ENCODE measurements at places on chromosomes 13 and 19.

GRCh38 chr13:21051675-21052074, 9.7 kb downstream of the LATS2 start:
- DNase-seq: no peak

DNA sequence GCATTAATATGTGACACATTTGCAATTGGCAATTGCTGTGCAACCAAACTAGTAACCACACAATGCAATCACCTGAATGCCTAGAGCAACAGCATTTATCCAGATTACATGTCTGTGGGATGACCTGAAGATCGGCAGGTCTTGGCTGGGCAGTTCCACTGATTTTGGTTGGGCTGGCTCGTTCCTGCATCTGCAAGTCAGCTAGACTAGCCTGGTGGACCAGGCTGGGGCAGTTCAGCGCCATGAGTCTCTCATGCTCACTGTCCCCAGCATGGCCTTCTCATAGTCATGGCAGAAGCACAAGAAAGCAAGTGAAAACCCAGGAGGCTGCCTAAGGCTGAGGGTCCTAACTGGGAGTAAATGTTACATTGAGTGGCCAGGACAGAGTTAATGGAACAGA, 229.1 kb upstream of the TSHZ3 start:
- no peak for DNase-seq

GRCh38 chr13:97339988-97340749, 93.8 kb upstream of the RAP2A start:
- no peak for DNase-seq

DNA sequence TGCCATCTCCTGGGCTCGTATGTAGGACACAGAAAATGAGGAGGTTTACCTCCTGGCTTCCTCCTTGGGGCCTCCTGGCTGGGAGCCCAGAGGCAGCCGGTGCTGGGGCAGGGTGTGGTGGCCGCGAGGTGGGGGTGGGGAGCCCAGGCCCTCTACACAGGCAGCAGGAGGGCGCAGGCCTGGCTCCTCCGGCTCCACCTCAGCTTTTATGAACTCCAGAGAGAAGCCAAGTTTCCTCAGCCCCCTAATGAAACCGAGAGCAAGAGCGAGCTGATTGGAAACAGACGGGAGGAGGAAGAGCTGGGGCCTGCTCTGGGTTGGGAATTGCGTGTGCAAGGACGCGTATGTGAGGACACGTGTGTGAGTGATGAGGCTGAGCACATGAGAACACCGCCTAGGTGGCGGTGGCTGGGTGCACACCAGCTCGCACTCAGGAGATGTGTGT, 23.1 kb downstream of the LYL1 start:
- DNase-seq: no peak

- DNase-seq: no peak
Observed at GRCh38 chr13:99828123-99828522, 143.4 kb downstream of the ZIC5 start.

DNA sequence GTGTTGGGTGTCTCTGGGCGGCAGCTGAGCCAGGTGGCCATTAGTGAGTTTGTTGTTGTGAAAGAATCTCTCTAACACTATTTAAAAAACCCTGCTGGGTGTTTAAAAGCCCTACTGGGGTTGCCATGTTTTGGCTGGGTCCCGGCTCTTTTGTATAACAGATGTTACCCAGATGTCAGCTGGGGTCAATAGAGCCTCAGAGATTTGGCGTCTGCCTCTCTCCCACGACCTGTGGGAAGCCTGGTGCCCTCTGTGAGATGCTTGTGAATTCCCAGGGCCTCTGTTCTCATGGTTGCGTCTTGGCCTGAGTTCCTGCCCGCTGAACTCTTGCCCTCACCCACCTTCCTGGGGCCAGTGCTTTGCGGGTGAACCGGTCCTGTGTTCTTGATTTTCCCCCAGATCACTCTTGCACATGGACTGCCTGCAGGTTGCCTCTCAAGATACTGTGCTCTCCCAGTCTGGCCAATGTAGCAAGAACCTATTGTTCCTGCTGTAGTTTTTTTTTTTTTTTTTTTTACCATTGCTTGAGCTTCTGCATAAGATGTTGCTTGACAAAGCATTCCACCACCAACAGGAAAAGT, 9.5 kb downstream of the NFILZ start:
- no peak for DNase-seq

DNA sequence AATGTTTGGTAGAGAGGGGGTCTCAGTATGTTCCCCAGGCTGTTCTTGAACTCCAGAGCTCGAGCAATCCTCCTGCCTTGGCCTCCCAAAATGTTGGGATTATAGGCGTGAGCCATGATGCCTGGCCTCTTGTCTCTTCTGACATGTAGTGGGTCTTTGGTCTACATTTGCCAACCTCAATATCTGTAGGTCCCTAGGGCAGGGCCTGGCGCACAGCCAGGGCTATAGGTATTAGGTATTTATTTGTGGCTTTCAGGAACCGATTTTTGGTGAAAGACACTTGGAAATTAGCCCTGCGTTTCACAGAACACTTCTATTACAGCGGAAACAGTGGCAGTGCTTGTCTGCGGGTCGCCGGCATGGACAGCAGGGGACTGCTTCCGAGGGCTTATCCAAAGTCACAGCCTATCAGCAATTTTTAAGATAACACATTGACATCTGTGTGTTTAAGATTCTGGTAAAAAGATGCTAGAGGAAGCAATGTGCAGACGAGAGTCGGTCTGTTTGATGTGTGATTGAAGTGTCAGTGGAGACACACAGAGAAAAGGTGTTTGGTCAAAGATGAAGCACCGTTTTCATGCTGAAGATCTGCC, 14.5 kb downstream of the ZNF536 start:
- DNase-seq: no peak

DNA sequence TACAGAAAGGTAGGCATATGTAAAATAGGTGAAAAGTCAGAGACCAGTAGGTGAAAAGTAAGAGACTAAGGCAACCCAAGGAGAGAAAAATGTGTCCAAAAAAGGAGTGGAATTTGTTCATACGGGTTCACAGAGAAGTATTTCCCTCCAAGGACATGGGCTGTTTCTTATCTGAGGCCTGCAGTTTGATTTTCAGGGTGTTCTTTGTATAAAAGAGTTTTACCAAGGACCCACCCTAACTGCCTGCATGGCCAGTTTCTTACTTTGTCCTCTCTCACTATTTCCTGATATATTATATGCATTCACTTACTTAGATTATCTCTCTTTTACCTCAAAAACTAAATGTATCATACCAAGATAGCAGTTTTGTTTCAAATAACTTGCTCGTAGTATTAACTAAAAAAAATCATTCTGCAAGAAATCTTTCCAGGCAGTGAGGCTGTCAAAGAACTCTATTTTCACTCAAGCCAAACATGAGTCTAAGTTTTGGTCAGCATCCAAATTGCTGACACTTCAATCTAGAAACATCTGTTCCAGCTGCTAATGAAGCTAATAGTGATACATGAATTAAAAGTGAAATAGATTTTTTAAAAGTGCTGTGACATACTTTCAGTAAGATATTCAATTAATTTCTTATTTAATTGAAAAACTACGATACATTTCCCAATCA, 141.4 kb upstream of the SGCG start:
- DNase-seq: no peak

DNA sequence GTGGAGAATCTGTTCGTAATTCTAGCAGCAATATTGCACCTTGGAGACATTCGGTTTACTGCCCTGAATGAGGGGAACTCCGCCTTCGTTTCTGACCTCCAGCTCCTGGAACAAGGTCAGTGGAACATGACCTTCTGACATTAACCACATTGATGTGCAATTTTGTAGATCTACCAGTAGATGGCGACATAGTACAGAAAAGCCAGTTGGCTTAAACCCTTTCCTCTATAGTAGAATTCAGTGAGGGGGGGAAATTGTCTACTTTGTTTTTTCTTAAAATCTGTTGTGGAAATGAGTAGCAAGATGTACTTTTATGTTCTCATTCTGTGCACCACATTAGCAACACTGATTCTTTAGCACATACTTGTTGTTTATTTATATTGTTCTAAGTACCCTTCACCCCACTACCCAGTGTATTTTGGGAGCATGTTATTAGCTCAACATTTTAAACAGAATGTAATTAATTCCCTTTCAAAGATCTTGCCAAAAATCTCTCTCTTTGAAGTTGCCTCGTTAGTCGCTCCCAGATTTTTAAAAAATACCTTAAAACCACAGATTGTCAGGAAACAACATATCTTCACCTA, 332.2 kb downstream of the MYO16 start:
- no peak for DNase-seq

DNA sequence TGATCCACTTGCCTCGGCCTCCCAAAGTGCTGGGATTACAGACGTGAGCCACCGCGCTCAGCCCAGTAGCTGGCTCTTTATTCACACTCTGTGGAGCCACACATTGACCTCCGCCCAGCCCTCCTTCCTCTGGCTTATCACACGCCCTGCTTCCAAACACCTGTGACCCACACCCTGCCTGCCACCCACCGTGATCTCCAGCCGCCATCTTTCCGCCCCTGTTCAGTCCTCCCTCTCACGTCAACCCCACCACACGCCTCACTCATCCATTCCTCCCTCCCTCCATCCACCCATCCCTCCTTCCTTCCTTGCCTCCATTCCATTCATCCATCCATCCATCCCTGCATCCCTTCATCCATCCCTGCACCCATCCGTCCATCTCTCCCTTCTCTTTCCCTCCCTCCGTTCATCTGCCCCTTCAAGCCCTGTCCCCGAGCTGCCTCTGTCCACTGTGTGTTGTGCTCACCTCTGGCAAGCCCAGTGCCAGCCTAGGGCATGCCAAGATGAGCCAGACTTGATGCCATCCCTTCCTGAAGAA, 17.6 kb downstream of the ZNF296 start:
- DNase-seq: no peak

DNA sequence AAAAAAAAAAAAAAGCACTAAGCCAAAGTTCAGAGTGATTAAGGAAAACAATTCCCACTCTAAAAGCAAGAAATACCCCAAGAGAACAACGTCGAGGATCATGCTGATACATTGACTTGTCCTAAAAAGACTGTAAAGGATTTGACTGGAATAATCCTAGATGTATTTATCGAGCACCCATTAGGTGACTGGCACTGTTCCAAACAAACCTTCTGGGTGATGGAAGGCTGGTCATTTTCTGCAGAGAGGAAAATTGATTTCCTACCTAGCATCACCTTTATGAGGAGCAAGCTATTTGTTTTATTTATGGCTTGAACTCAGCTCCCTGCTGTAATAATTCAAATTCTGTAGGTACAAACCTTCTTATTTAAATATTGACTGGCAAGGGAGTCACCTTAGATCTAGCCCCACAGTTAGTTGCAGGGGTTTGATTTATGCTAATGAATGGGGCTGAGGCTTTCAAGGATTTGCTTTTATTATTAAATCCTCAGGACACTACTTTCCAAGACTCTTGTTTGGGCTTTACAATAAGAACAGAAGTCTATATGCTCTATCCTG, 471.0 kb downstream of the OLFM4 start:
- DNase-seq: no peak

DNA sequence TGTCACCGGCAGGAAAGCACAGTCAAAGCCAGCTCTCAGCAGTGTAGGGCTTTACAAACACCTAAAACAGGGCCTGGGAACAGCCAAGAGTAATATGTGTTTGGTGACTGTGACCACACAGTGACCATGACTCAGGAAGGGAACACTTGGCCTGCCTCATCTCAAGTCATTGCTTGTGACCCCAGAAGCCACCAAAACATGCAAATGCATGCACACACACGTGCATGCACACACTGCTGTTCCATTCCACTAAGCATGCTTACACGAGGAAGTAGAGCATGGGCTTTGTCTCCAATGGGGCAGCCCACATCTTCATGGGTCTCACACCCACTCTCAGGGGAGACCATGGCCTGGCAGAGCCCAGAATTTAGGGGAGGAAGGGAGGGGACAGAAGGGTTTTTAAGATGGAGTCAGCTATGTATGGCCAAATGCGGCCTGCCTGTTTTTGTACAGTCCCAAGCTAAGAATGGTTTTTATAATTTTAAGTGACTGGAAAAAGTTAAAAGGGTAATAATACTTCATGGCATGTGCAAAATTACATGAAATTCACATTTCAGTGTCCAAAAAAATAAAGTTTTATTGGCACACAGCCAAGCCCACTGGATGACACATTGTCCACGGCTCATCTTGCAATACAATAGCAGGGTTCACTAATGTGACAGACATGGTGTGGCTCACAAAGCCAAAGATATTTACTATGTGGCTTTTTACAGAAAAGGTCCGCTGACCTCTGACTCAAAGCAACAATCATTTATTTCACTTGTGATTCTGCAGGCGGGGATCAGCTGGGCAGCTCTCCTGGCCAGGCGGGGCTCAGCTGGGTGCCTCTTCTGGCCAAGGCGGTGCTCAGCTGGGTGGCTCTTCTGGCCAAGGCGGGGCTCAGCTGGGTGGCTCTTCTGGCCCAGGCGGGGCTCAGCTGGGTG, 17.3 kb downstream of the ZFR2 start:
- no peak for DNase-seq

DNA sequence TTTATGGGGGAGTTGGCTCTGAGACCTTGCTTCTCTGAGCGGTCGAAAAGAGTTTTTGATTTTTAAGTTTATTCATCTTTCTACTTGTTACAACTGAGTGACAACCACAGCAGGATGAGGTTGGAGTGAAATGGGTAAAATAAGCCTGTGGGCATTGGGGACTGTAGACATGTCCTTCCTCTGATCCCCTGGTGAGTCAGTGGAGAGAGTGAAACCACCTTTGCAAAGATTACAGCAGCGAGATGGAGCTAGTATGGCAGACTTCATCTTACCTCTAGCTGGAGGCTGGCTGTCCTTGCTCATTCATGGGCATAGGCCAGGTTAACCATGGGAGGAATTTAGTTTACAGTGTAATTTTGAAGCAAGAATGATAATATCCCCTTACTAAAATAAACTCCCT, 30.9 kb upstream of the PSG9 start:
- DNase-seq: no peak

- DNase-seq: no peak
Observed at GRCh38 chr13:102680842-102681740, 13.8 kb downstream of the METTL21C start.

DNA sequence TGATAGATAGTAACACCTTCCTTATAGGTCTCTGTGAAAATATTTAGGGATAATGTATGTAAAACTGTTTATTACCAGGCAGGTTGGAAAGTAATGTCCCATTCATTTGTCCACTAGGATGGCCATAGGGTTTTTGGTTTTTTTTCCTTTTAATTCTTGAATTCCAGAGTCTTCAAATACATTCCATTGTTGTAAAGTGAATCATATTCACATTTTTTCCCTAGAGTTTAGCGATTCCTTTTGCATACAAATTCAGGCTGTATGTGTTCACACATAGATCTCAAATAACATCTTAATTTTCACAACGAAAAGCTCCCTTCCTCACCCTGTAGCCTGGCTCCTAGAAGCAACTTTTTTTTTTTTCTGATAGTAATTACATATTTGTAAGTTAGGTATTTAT, 1.8 kb upstream of the ZNF557 start:
- no peak for DNase-seq

GRCh38 chr13:71797517-71797916, 69.5 kb downstream of the DACH1 start:
- DNase-seq: no peak

- no peak for DNase-seq
Observed at GRCh38 chr19:17135001-17135853, 59.6 kb downstream of the MYO9B start.

DNA sequence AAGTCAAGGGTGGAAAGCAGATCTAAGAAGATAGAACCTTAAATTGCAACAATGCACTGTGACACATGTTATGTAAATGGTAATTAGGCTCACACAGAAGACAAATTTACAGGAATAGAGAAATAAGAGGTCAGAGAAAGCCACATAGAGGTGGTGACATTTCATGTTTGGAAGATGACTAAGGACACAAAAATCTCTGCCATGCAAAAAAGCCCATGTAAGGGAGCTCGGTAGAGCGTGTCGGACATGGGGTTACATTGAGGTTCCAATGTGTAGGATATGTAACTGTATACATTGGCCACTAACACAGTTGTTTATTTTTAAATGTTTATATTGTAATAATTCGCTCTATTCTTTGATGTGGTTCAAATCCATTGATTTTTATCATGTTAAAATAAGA, 33.7 kb downstream of the SUGT1 start:
- no peak for DNase-seq

Data from stimulated activated CD4-positive, alpha-beta T cell treated with anti-CD3 and anti-CD28 coated beads, Interleukin-12 subunit alpha, Interleukin-12 subunit beta, amount 100 ng/mL, for 4 hours (primary cell).